ENCODE measurements at places on chromosomes 11 and 22. TPM values are rescaled to one million over a fixed set of nuclear protein-coding genes. Genes with fewer than 3 reads are reported as not detected.
A peak's percentile ranks its signal among the peaks of the same experiment; 100 is the strongest.

- no peak overlapping the region for H3K4me3 ChIP-seq
- DNase-seq, result no peak
- no peaks in the 10 kb centered on the region for H3K27me3 ChIP-seq
- H3K36me3 ChIP-seq, result no peaks in the 10 kb centered on the region
These were observed 5.4 kb upstream of the SLC35C1 start for GRCh38 chr11:45799562-45799961.

DNA sequence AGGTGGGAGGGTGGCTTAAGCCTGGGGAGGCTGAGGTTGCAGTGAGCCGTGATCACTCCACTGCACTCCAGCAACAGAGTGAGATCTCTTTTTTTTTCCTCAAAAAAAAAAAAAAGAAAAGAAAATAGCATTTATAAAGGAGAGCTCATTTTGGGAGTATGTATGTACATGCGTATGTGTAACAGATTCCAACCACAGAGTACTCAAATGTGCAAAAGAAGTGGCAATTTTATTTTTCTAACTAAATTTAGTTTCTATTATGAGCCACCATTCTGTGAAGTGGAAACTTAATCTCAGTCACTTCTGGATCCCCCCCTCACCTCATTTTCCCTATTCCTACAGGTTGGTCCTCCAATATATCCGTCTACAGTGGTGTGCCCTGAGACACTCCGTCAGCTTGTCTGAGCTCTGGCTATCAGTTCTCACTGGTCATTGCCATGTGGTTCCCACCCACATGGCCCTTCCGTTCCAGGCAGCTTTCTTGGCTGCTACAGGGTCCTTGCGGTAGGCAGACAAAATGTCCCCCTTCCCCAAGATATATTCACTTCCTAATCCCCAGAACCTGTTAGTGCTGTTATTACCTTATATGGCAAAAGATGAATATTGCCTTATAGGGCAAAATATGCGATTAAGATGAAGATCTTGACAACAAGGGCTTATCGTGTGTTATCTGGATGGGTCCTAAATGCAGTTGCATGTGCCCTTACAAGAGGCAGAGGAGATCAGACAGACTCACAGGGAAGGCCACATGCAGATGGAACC is 35.8 kb upstream of the TSKU start:
- H3K36me3 ChIP-seq, result no peaks in the 10 kb centered on the region
- H3K27ac ChIP-seq, result peak overlapping the region; percentile 66
- no peaks in the 10 kb centered on the region for H3K27me3 ChIP-seq

- H3K27me3 ChIP-seq, result no peaks in the 10 kb centered on the region
- H3K4me1 ChIP-seq, result peaks cover 3% of the 10 kb centered on the region
- no peak overlapping the region for H3K27ac ChIP-seq
- DNase-seq, result no peak
- no peak overlapping the region for H3K4me3 ChIP-seq
These were observed 54.5 kb downstream of the TRIM44 start for GRCh38 chr11:35717043-35717442.

The APOL6 gene
- polyA plus RNA-seq, result 24.0 TPM

The GRAMD1B gene
- 58.1 TPM for polyA plus RNA-seq
